ENCODE measurements at places on chromosomes 4 and X. TPM values are rescaled to one million over a fixed set of nuclear protein-coding genes. Genes with fewer than 3 reads are reported as not detected.

GRCh38 chr4:163127621-163128020 is 39.1 kb downstream of the NAF1 start:
- no peak for DNase-seq
- no peaks in the 10 kb centered on the region for H3K4me1 ChIP-seq
- H3K36me3 ChIP-seq: peaks cover 21% of the 10 kb centered on the region
- no peak overlapping the region for H3K27ac ChIP-seq
- no peaks in the 10 kb centered on the region for H3K27me3 ChIP-seq

DNA sequence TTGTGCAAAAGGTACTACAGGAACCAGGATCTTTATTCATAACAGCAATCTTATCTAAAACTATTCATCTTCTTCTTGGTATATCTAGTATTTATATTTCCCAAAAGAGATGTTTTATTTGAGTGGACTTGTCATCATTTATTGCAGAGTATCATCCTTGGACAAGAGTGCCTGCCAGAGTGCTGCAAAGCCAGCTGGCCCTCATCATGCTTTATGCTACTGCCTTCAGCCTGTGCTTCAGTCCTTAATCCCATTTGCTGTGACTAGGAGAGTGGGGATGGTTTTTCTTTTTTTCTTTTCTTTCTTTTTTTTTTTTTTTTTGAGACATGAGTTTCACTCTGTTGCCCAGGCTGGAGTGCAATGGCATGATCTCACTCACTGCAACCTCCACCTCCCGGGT is 33.5 kb upstream of the ELF2 start:
- H3K4me3 ChIP-seq: no peak overlapping the region
- H3K36me3 ChIP-seq: no peaks in the 10 kb centered on the region
- DNase-seq: no peak
- H3K27ac ChIP-seq: no peak overlapping the region
- no peaks in the 10 kb centered on the region for H3K27me3 ChIP-seq

- no peak overlapping the region for H3K4me3 ChIP-seq
- H3K4me1 ChIP-seq: peaks cover 47% of the 10 kb centered on the region
- H3K27me3 ChIP-seq: no peaks in the 10 kb centered on the region
- H3K36me3 ChIP-seq: no peaks in the 10 kb centered on the region
- peak overlapping the region; percentile 73 for H3K27ac ChIP-seq
Measured at GRCh38 chrX:65707151-65707550, 39.7 kb downstream of the MSN start.

DNA sequence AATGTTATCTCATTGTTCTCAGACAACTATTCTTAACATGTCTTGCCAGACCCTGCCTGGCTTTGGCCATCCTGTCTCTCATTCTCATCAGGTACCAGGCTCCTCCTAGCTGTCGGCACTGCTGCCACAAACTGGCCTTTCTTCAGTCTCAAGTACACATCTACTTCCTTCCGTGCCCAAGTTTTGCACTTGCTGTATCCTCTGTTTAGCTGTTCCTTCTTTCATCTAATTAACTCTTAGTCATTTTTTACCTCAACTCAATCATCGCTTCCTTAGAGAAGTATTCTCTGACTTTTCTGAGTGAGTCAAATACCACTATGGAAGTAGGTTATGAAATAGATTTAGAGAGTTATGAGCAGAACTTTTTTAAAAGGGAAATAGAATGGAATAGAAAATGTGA is 19.7 kb downstream of the CXCL3 start:
- H3K27ac ChIP-seq: no peak overlapping the region
- H3K36me3 ChIP-seq: no peaks in the 10 kb centered on the region
- H3K27me3 ChIP-seq: no peaks in the 10 kb centered on the region
- no peak for DNase-seq
- H3K4me1 ChIP-seq: no peaks in the 10 kb centered on the region

- H3K27me3 ChIP-seq: no peaks in the 10 kb centered on the region
- no peaks in the 10 kb centered on the region for H3K36me3 ChIP-seq
- no peak for DNase-seq
- no peak overlapping the region for H3K4me3 ChIP-seq
- no peaks in the 10 kb centered on the region for H3K4me1 ChIP-seq
Measured at GRCh38 chr4:182019148-182019652, 224.0 kb upstream of the TENM3 start.

DNA sequence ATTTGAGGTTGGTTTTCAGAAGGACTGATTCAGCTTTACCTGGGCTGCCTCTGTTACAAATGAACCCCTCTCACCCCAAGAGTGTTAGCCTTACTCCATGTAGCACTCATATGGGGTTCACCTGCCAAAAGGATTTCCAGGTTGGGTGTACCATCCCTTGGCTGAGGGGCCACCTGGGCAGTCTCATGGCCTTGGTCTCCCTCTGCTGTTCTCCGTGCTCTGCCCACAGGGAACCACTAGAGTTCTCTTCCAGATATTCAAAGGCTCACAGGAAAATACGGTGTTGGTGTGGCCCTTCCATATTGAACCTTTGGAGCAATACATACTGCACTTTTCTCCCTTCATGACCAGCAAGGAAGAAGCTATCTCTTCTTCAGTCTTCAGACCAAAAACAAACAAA is 18.0 kb upstream of the PRDM5 start:
- no peaks in the 10 kb centered on the region for H3K27me3 ChIP-seq
- no peak overlapping the region for H3K27ac ChIP-seq
- H3K4me3 ChIP-seq: no peak overlapping the region

GRCh38 chr4:7955393-7955792 is 15.7 kb upstream of the AFAP1 start:
- H3K36me3 ChIP-seq: no peaks in the 10 kb centered on the region
- H3K4me3 ChIP-seq: no peak overlapping the region
- H3K27me3 ChIP-seq: no peaks in the 10 kb centered on the region
- no peak overlapping the region for H3K27ac ChIP-seq
- no peak for DNase-seq

GRCh38 chr4:54165011-54165410 is 64.1 kb upstream of the PDGFRA start:
- H3K4me1 ChIP-seq: no peaks in the 10 kb centered on the region
- no peak overlapping the region for H3K4me3 ChIP-seq
- H3K27me3 ChIP-seq: no peaks in the 10 kb centered on the region
- DNase-seq: no peak

GRCh38 chr4:101283434-101283833 is 63.9 kb downstream of the PPP3CA start:
- H3K27ac ChIP-seq: no peak overlapping the region
- no peaks in the 10 kb centered on the region for H3K36me3 ChIP-seq
- no peaks in the 10 kb centered on the region for H3K27me3 ChIP-seq
- H3K4me3 ChIP-seq: no peak overlapping the region
- no peak for DNase-seq
- no peaks in the 10 kb centered on the region for H3K4me1 ChIP-seq

- no peaks in the 10 kb centered on the region for H3K27me3 ChIP-seq
- no peaks in the 10 kb centered on the region for H3K36me3 ChIP-seq
Measured at GRCh38 chr4:80578001-80578400, 242.5 kb downstream of the CFAP299 start.

- peaks cover 43% of the 10 kb centered on the region for H3K4me1 ChIP-seq
- no peaks in the 10 kb centered on the region for H3K27me3 ChIP-seq
- H3K27ac ChIP-seq: peak overlapping the region; percentile 93
- peak overlapping the region; percentile 29 for H3K4me3 ChIP-seq
- H3K36me3 ChIP-seq: peaks cover 12% of the 10 kb centered on the region
Measured at GRCh38 chrX:47194194-47194787, 662 bp downstream of the UBA1 start.

GRCh38 chrX:145405012-145405411 is 157.7 kb downstream of the SPANXN1 start:
- no peak for DNase-seq
- H3K4me3 ChIP-seq: no peak overlapping the region
- H3K27ac ChIP-seq: no peak overlapping the region
- no peaks in the 10 kb centered on the region for H3K36me3 ChIP-seq
- H3K4me1 ChIP-seq: no peaks in the 10 kb centered on the region

DNA sequence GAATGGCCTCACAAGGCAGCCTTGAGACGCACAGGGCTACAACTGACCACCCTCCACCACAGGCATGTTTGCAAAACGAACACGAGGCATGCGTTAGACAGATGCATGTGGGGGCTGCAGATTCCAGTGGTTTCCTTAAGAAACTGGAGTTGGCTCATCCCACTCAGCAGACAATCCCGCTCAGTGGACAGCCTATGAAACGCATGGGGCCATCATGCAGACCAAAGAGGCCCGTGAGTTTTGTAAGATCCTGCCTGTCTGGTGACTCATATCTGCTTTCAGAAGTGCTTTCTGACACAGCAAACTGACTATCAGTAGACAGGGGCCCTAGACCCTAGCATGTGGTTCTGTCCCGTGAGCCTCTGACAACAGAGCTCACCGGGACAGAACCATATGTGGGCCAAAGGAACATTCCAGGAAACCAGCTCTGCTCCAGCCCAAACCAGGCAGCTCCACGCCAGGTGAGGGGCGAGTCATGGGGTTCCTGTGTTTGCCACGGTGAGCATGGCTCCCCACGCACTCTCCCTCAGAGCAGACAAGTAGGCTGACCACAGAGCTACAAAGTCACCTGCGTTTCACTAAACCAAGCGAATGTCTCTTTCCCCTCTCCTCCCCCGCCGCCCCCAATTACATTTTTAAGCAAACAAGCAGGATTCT is 74.4 kb downstream of the MTMR1 start:
- peak; percentile 18 for DNase-seq
- H3K4me1 ChIP-seq: no peaks in the 10 kb centered on the region
- H3K27ac ChIP-seq: no peak overlapping the region
- H3K36me3 ChIP-seq: no peaks in the 10 kb centered on the region

GRCh38 chr4:71630803-71631202 is 153.1 kb downstream of the GC start:
- no peak overlapping the region for H3K4me3 ChIP-seq
- DNase-seq: no peak
- H3K27me3 ChIP-seq: no peaks in the 10 kb centered on the region
- H3K27ac ChIP-seq: no peak overlapping the region

DNA sequence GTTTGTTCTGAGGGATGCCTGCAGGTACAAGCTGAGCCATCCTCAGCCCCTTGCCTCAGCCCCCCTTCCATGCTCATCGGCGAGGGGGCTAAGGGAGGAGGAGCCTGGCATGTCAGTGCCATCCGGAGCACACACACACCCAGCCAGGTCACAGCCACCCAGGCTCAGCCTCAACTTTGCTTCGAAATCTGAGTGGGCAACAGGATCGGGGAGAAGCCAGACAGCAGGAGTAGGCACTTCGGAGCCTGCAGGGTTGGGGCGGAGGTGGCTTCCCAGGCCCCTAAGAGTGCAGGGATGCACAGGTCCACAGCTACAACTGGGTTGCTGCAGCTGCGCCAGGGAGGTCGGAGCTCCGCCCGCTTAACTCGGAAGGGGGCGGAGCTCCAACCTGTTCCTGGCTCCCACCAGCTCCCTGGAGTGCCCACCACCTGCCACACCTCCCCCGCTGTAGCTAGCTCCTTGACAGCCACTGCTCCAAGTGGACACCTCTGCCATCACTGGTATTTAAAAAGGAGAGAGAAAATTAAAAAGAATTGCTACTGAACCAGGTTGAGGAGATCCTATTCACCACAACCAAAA is 192.9 kb upstream of the GALNT7 start:
- DNase-seq: no peak
- no peaks in the 10 kb centered on the region for H3K27me3 ChIP-seq
- no peaks in the 10 kb centered on the region for H3K36me3 ChIP-seq
- no peak overlapping the region for H3K27ac ChIP-seq
- no peak overlapping the region for H3K4me3 ChIP-seq

DNA sequence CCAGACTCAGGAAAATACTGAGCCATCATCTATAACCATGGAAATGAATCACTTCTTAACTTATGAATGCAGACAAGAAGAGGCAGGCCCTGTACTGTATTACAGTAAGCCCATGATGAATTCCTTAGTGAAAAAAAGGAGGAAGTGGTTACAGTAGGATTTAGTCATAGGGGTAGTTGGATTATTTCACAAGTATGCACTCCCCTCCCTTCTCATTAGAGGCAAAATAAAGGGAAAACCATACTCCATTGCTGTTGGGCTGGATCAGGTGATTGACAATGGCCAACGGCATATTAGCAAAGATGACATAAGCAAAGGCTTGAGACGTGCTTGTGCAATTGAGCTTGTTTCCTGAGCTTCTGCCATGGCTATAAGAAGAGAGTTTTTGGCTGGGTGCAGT is 181.1 kb upstream of the PRPS2 start:
- H3K27me3 ChIP-seq: no peaks in the 10 kb centered on the region
- no peak for DNase-seq
- no peaks in the 10 kb centered on the region for H3K4me1 ChIP-seq

DNA sequence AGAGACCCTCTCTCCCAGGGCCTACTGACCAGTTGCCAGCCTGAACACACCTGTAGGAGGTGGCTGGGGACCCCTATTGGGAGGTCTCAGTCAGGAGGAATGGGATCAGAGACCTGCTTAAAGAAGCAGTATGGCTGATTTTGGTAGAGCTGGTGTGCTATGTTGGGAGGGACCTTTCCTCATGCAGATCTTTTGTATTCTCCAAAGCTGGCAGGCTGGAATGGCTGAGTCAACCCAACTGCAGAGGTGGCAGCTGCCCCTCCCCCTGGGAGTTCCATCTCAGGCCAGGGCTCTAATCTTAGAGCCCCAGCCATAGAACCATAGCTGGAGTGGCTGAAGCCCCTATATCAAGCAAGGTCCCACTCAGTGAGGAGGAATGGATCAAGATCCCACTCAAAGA is 279.3 kb upstream of the BMP3 start:
- no peak overlapping the region for H3K4me3 ChIP-seq
- no peak overlapping the region for H3K27ac ChIP-seq
- no peaks in the 10 kb centered on the region for H3K27me3 ChIP-seq
- no peaks in the 10 kb centered on the region for H3K4me1 ChIP-seq

DNA sequence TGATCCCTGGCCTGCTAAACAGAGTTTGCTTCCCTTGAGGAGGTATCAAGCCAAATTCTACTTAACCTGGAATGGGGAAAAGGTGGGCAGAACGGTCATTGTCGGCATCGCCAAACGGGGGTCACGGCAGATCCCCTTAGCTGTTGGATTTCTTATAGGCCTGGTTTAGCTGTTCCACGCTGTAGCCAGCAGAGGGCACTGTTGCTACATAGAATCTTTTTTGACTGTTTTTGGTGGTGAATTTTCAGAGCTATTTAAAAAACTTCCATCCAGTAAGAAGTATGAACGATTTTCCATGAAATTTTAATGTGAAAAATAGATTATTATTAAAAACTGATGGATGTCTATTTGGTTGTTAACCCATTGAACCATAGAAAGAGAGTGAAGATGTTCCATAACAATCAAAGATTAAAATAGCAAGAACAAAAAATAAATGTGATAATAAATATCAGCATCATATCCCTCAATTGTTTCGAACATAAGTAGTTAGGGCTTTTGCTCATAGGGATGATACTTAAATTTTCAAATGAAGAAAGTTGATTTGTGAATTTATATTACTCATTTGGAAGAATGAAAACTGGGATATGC is 56.6 kb downstream of the LINC00632 start:
- H3K27me3 ChIP-seq: no peaks in the 10 kb centered on the region
- H3K36me3 ChIP-seq: no peaks in the 10 kb centered on the region
- peak; percentile 14 for DNase-seq
- H3K4me3 ChIP-seq: no peak overlapping the region

DNA sequence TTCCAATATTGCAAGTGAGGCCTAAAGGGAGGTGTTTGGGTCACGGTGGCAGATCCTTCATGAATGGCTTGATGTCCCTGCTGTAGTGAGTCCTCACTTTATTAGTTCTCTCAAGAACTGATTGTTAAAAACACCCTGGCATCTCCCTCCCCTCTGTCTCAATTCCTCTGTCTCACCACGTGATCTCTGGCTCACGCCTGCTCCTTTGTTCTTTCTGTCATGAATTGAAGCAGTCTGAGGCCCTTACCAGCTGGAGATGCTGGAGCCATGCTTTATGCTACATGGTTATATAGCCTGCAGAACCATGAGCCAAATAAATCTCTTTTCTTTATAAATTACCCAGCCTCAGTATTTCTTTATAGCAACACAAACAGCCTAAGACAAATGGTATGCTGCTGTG is 980.7 kb upstream of the GRIA3 start:
- no peaks in the 10 kb centered on the region for H3K36me3 ChIP-seq
- H3K27me3 ChIP-seq: no peaks in the 10 kb centered on the region
- DNase-seq: no peak

FAM149A gene
- 8.1 TPM for total RNA-seq

CXCL3 gene
- not detected for total RNA-seq

F9 gene
- total RNA-seq: not detected

TEX13A gene
- total RNA-seq: not detected

OPRPN gene
- total RNA-seq: not detected
